ENCODE measurements at places on chromosomes 11 and 22.

DNA sequence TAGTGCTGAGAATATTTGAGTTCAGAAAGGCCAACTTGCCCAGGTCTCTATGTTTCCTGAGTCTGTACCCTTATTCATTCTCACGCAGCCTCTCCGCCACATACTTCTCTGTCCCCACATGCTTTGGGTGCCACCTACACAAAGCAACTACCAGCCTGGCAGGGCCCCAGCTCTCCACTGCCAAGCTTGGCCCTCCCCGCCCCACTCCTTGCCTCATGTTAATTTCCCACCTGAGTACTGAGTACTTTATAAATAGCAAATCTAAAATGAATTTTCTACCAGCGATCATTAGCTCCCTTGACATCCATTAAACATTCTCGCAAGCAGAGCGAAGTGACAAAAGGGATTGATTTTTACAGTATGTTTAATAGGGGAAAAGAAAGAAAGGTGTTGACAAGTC lies 20.8 kb downstream of the NTM start:
- no peak for DNase-seq

GRCh38 chr11:2182075-2182474 lies 10.5 kb upstream of the TH start:
- no peak for DNase-seq

DNA sequence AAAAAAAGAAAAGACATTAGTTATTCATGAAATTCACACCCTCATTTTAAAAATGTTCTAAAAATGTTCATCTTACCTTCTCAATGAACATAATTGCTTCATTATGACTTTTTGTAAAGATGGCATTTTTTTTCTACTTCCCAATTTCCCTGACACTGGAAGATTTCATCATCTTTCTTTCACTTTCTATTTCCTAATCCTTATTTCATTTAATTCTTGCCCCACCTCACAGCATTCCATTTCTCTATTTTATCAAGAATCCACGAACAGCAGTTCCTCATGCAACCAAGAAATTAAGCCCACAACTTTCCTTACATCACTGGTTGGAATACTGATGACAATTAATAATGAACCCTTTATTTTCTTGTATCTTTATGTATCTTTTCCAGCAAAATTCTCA lies 1.9 kb downstream of the PATL1 start:
- DNase-seq: no peak

GRCh38 chr11:72238492-72239312 lies 5.3 kb downstream of the PHOX2A start:
- no peak for DNase-seq

DNA sequence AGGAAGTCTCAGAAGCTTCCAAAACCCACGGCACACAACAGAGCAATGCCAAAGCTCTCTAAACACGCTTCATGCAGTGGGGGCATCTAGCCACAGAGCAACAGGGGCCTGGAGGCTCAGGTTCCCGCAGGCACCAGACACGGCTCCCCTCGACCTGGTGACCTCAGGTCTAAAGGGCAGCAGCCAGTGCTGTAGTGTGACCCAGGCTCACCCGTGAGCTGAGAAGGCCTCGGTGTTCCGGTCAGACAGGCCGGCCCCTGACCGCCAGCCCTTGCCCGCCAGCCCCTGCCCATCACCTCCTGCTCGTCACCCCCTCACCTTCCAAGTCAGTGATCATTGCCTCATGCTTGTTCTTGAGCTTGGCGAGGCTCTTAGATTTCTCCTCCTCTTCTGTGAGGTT lies 45.7 kb downstream of the APOL1 start:
- DNase-seq: no peak

DNA sequence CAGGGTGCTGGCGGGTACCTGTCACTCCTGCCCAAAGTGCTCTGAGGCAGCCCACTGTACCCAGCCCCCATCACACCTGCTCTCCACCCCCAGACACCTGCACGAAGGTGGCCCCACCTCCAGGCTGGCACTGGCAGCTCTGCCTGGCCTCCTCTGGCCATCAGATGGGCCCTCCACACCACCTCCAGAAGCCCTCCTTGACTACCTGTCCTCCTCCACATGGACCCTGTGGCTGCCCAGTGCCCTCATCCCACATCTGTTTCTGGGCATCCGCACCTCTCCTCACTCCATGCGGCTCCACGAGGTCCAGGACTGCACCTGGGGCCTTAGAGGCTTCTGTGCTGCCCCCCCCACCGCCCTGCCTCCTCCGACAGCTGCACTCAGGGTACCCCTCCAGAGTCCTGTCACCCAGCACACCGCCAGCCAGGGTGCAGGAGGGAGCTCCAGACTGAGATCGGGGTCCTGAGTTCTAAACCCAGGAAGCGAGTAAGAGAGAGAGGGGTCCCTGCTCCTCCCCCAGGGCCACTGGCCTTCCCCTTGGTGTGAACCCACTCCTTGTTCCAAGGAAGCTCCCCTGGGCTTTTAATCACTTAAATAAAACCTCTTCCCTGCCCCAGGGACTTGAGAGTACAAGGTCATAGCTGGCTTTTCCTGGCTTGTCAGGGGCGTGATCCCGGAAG lies 1.7 kb downstream of the CTSD start:
- no peak for DNase-seq

DNA sequence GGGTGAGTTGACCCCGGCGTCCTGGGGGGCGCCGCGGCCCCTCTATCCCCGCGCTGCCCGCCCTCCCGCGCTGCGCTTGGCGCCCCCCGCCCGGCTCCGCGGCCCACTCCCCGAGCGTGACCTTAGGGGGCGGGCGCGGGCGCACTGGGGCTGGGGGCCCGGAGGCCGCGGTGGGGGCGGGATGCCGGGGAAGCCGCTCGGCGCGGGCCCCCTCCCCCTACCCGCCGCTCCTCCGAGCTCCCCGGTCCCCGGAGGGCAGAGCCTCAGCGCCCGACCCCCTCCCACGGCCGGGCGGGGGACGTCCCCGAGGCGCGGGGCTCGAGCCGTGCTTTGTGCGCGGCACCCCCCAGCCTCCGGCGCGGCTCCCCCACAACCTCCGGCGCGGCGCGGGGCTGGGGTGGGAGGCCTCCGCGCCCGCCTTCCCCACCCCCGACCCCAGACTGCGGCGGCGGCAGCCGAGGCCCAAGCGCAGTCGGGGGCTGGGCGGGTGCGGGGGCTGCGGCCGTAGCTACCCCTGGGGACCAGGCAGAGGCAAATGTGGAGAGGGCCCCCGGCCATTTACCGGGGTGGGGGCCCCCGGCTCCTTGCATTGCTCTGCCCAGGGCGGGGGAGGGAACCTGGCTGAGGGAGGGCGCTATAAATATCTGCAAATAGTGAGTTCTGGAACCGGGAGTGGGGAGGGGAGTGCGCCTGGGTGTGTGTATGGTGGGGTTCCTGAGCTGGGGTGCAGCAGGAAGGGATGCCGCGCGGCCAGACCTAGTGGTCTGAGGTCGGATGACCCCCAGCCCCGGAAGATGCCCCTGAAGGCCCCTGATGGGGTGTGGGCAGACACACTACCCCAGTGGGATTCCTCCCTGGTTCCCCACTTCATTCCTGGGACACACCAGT lies 988 bp downstream of the MGAT3 start:
- no peak for DNase-seq

- no peak for DNase-seq
Measured at GRCh38 chr11:69297787-69298266, 3.9 kb downstream of the MYEOV start.

- no peak for DNase-seq
Measured at GRCh38 chr11:104078245-104078644, 41.8 kb downstream of the DDI1 start.

GRCh38 chr11:64415286-64415685 lies 56.3 kb downstream of the RPS6KA4 start:
- DNase-seq: no peak

DNA sequence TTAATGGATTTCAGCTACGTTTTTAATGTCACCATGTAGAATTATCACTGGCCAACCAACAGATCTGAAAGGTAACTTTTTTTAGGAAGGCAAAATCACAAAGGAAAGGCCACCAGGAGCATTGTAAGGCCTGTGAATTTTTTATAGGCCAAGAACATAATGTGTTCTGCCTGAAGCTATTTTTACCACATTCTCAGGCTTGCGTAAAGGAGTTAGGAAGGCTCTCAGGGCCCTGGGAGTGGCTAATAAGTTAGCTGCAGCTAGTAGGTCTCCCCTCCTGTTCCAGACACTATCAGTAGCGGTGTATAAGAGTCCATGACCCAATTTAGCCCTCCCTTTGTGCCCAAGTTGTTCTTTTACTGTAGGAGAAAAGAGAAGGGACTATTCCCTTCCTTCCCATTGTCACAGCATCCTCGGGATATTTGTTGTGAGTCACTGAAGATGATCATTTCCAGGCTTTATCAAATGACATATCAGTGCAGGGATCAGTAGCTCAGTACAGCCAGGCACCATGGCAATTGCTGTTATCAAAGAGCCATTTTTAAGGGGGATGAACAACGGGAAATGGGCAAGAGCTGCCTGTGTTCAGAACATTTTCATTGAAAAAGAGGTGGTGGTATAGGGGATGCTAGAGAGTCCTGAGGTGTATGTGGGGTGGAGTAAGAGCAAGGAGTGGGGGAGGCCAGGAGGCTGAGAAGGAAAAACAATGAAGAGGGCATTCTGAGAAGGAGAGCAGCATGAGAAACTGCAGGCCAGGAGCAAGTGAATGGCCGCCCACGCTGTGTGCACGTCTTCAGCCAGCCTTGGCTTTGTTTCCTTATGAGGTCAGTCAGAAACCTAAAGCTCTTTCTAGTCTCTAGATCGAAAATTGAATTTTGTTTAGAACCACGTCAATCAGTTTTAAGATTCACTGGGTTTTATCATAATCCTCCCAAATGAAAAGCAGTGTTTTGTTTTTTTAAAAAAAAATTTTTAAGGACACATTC lies 940.3 kb downstream of the NTM start:
- no peak for DNase-seq

DNA sequence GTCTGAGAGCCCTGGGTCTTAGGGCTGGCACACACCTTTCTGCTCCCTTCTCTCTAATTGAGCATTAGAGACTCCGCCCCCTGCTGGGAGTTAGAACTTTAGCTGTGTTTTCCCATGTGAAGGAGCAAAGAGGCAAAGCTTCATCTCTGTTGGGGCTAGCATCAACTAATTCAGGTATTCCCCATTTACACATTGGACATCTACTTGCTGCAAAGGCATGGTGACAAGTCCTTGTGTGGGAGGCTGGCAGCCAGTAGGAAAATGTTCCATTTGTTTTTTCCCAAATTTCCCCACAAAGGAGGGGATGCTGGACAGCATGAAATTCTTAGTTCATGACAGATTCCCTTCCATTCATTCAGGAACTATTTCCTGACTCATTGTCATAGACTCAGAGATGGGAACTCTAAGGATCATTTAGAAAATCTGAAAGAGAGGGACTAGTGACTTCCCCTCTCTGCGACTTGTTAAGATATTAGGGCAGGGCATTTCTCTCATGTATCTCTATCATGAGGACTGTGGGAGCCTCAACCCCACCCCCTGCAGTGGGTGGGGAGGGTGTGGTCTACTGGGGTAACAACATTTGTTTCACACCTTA lies 3.6 kb downstream of the CD44 start:
- no peak for DNase-seq

GRCh38 chr11:113521737-113522517 lies 46.7 kb upstream of the DRD2 start:
- no peak for DNase-seq

DNA sequence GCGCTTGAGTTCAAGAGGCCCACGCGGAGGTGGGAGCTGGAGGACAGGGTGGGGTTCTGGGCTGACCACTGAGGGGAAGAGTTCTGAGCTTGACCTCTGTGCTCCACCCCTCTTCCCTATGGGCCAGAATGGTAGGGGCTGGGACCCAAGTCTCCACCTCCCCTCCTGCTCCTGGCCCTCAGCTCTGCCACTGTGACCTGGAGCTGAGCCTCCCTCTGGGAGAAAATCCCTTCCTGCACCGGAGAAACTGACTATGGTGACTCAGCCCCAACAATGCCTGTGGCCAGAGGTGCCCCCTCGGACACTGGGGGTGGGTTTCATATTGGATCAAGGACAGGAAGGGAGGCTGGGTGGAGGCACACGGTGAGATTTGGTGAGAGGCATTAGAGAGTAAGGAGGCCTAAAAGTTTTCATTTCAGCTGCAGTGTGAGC lies 23.0 kb downstream of the RELT start:
- no peak for DNase-seq

DNA sequence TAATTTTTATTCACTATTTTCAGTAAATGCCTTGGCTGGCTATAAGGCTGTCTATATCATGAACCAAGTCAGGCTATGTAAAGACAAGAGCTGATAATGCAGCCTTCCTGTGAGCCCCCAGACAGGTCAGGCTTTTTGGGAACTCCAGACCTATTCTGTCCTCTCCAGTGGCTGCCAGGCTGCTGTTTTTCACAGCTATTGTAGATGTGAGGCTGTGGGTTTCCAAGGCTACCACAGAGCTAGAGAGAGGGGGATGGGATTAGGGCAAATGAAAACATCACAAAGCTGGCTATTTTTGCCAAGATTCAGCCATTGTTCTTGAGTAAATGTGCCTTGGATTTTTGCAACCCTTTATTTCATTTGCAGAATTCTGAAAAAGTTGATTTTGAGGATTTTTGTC lies 55.7 kb upstream of the SORL1-AS1 start:
- DNase-seq: peak; percentile 47

DNA sequence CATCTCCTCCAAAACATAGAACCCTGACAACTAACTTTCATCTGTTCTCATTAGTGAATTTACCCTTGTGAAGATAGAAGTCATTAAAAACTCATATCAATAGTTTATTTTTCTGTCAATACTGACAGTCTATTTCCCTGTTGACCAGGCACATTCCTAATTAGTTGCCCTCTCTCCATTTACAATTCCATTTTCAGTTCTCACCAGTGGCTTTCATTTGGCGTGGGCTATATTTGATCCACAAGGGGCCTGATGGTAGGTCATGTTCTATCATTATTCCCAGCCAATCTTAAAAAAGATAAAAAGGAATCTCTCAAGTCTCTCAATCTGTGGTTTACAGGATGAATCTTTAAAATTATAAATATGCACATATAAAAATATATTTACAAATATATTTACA lies 3.9 kb upstream of the AKIP1 start:
- no peak for DNase-seq

- no peak for DNase-seq
Measured at GRCh38 chr22:42145175-42145574, 14.6 kb upstream of the CYP2D6 start.

DNA sequence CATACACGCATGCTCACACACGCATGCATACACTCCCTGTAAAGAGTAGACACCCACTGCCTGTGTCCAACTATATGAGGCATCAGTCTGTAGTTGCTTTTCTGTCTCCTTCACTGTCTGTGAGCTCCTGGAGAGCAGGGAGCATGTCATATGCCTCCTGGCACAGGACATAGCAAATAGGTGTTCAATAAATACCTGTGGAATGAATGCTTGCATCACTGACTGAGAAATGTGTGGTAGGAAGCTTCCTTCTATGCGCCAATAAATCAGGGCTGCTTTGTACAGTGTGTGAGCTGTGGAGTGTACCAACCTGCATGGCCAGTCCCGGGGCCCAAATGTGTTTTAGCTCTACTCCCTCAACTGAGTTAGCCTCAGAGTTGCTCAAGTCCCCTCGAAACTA lies 37.2 kb upstream of the NAV2 start:
- DNase-seq: no peak

- DNase-seq: no peak
Measured at GRCh38 chr11:119282495-119282894, 34.4 kb downstream of the MCAM start.

GRCh38 chr22:45268958-45269844 lies 15.5 kb upstream of the UPK3A start:
- no peak for DNase-seq
